Stimulated activated CD4-positive, alpha-beta T cell treated with anti-CD3 and anti-CD28 coated beads, Interleukin-2, amount 100 ng/mL, for 24 hours (primary cell): ENCODE measurements at places on chromosomes 7 and 10.

DNA sequence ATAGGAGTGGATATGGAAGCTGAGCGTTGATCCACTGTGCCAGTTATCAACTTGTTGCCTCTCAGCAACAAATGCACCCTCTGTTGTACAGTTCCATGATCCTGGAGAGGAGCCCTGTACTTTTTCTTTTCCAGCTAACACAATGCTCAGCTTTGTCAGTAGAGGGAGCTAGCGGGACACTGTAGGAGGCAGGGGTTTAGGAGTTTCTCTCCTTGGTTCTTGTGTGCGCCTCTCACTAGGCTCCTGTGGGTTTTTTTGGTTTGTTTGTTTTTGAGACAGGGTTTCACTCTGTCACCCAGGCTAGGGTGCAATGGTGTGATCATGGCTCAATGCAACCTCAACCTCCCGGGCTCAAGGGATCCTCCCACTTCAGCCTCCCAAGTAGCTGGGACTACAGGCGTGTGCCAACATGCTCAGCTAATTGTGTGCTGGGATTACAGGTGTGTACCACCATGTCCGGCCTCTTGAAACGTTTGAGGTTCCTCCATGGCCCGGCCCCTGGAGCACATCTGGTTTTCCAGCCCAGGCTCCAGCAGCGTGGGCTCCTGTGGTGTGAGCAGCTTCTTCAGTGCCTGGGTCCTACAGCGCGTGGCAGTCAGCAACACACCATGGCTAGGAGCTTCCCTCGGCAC lies 12.0 kb upstream of the MARVELD1 start:
- DNase-seq: peak; percentile 34

- no peak for DNase-seq
Observed at GRCh38 chr10:119786117-119786769, 60.4 kb downstream of the INPP5F start.

GRCh38 chr10:55024713-55025112 lies 223.7 kb upstream of the PCDH15 start:
- no peak for DNase-seq

DNA sequence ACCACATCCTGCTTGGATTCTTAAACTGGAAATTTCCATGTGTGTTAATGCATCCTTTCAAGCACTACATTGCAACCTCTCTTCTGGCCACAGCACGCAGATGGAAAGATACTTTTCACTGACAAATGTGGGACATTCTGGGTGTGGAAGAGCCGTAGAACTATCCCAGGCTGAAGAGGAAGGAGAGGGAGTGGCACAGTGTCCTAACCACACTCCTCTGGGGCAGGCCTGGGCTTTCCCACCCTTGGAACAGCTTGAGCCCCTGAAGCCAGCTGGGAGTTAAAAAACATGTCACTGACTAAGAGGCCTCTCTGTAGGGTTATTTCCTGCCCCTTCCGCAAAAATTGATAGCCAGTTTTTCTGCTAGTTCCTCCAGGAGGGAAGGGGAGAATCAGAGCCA lies 34.0 kb upstream of the DNMBP start:
- DNase-seq: no peak

DNA sequence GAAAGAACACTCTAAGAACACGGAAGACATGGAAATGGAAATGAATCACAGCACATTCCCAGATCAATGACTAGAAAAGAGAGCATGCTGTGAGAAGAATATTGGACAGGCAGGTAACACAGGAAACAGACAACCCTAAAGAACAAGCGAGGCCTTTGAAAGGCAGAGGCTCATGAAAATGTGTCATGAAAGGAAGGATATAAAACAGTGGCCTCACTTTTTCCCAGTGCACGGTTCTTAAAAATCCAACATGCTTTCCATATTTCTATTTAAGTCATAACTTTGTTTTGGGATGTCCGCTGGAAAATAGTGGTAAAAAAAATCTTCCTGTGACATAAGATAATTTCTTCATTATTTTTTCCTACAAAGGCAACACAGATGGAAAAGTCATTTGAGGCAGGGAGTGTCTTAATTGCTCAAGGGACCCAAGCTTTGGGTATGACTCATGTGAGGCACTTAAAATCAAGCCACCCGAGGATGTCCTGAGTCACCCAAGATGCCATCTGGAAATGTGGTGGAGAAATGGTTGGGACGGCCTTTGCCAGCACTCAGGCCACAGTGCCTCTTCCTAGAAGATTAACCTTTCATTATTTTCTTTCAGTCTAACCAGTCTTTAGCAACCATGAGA lies 17.0 kb downstream of the ITIH5 start:
- no peak for DNase-seq

DNA sequence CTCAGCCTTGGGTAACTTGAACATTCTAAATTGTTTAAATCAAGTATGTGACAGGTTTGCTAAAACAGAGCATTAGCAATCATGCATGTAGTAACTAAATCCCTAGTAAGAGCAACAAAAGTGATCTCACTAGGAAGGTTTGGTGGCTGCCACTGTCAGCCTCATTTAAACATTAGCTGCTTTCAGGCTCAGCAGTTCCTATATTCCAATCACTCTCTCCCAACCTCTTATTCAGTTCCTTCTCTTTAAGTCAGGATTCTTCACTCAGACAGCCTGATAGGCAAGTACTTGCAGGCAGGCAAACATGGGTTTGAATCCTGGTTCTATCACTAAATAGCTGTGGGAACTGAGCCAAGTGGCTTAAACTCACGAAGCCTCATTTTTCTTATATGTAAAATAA lies 3.6 kb downstream of the CREB3L2 start:
- no peak for DNase-seq

DNA sequence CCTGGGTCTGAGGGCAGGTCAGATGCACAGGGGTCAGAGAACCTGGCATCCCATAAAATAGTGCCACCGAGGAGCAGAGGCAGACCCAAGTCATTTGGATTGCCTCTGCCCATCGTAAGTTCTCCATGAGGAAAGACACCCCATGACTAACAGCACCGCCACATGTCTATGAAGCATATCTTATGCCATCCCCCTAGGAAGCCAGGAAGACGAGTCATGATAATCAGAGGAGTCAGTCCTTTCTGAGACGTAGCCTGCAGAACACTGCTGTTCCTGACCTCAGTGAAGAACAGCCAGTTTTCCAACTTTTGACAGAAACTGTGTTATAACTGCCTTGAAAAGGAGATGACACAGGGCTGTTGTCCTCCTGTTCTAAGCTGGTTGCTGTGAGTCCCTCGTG lies 51.2 kb downstream of the INSYN2A start:
- DNase-seq: no peak

- no peak for DNase-seq
Observed at GRCh38 chr7:135930565-135931461, 46.3 kb downstream of the MTPN start.

DNA sequence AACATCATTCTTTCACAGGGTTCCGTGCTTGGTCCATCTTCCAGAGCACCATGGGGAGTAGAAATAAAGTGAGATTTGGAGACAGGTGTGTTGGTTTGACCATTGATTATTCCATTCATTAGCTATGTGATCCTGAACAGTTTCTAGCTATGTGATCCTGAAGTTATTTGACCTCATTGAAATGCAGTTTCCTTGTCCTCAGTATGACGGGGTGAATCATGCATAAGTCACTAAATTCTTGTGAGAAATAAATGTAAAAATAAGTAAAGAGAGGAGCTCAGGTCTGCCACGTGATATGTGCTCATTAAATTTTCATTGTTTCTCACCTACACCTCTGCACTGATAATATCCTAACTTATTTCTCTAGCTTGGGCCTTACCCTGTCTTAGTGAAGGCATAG lies 34.1 kb upstream of the LHFPL3 start:
- DNase-seq: no peak

GRCh38 chr7:3235322-3235721 lies 65.7 kb upstream of the SDK1 start:
- no peak for DNase-seq

- DNase-seq: no peak
Observed at GRCh38 chr10:121465215-121465614, 133.0 kb downstream of the FGFR2 start.

DNA sequence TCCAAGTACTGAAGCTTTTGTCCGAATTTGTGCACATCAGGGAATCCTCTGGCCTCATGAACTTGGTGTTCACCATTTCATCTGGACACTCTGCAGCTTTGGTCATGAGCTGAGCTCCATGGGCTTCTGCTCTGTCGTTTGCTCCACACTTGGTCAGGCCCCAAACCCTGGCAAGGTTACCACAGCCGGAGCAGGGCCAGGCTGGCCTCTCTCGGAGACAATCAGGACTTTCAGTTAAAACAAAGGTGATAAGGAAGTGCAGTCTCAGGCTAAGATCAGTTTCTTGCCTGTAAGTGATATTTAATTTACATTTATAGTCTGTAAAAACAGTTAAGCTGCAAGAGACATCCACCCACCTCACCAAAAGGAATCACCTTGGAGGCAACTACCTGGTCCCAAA lies 558.9 kb downstream of the PARD3 start:
- no peak for DNase-seq

DNA sequence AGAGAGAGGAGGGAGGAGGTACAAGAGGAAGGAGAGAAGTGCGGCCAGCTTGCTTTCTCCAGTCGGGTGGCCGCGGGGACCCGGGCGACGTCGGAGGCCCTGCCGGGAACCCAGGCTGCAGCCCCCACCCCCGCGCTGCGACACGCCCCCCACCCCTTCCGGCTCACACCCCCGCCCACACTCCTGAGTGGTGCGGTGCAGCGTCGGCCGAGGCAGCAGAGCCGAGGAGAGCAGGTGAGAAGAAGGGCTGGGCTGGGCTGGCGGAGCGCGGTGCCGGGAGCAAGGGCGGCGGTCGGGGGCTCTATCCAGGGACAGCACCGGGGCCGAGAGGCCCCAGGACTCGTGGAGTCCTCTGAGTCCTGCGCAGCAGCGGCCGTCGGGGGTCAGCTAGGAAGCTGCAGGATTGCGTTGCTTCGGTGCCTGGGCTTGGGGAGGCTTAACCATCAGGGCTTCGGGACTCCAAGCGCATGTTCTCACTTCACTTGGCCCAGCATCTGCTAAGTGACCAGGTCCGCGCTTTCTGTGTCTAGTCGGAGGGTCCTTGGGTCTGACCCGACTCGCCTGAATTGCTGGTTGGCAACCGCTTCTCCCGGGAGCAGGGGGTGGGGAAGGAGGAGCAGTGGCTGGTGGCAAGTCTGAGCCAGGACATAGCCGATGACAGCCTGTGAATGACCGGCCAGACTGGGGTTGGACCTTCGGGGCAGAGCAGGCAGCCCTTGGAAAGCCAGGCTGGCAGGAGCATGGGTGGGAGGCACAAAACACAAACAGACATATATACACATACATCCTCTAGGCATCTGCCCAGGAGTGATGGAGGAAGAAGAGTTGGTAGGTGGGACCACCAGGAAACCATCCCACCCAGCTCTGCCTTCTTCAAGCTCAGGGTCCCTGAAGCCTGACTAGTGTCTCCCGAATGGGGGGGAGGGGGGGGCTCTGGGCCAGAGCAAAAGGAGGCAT lies 683 bp downstream of the CHAT start:
- no peak for DNase-seq

DNA sequence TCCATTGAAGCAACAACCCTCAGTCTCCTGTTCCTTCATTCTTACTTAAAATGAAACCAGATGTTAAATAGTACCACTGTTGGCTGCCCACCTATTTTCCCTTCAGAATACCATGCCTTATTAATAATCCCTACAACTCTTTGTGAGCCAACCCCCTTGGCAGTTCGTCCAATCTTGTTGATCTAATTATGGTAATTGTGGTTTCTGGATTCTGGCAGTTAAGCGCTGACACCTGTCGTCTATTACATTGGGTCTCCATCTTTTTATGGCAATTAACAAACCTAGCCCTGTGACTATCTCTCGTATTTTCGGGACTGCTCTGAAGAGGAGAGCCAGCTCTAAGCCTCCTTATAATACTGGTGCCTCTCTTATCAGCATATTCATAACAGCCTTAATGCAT lies 432.0 kb downstream of the ATRNL1 start:
- DNase-seq: no peak

- no peak for DNase-seq
Observed at GRCh38 chr7:85620936-85621685, 434.3 kb upstream of the SEMA3D start.

- DNase-seq: no peak
Observed at GRCh38 chr10:50397312-50398140, 146.2 kb upstream of the ASAH2 start.

- DNase-seq: peak; percentile 61
Observed at GRCh38 chr7:97005183-97006054, at the start of gene DLX6. DLX6 (plus strand) TSS chr7:97005553; CDS start chr7:97005978, 425 bp downstream.

DNA sequence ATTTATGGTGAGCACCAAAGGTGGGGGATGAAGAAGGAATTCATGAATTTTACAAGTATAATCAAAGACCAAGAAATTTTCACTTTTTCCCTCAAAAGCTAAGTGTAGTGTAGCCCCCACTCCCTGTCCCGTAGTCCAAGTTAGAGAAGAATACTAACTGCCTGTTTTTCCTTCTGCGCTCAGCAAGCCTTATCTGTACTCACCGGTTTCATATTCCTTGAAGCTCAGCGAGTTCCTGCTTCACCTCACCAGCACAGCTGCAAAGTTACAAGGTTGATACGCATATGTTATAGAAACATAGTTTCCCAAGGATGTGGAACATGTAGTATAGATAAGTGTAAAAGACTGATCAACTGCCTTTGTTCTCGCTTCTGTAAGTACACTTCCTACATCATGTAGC lies 16.0 kb upstream of the ZNF33B start:
- no peak for DNase-seq

GRCh38 chr7:133477791-133478190 lies 224.9 kb downstream of the EXOC4 start:
- no peak for DNase-seq

- DNase-seq: no peak
Observed at GRCh38 chr7:91566402-91566732, 302.1 kb downstream of the FZD1 start.

DNA sequence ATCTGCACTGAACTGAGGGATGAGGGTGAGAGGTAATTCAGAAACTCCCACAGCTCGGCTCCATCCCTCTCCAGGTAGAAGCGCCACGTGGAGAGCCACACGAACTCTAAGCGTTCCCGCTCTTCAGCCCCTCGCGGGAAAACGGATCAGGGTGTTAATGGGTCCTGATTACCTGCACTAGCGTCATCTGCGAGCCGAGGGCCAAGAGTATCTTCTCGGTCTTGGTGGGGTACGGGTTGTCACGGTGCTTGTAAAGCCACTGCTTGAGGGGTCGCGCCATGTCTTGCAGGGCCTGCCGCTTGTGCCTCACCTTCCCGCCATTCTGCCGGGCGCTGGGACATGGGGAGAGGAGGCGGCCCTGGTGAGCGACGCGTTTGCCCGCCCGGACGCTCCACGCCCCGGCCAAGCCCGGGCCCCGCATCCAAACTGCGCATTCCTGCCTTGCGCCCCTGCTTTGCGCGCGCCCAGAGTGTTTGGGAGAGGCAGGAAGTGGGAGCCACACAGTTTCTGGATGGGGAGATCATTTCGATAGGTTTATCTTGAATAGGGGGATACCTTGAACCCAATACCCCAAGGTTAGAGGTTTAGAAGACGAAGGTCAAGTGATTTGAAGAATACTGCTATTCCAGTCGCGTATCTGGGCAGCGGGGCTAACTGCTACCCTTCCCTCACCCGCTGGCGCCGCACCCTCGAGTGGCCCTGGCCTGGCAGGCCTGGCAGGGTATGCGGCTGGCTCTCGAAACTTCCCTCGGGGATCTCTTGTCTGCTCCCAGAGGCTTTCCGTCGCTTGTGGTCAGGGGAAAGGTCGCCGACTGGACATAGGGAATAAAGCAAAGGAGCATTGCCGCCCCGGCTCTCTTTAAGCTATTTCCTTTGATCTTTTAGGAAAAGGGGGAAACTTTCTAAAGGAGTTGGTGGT lies 4.2 kb downstream of the MKX start:
- peak; percentile 15 for DNase-seq
